ENCODE measurements at places on chromosomes 12 and 14.

GRCh38 chr14:103727313-103727980 is 11.8 kb downstream of the ZFYVE21 start:
- DNase-seq = no peak

DNA sequence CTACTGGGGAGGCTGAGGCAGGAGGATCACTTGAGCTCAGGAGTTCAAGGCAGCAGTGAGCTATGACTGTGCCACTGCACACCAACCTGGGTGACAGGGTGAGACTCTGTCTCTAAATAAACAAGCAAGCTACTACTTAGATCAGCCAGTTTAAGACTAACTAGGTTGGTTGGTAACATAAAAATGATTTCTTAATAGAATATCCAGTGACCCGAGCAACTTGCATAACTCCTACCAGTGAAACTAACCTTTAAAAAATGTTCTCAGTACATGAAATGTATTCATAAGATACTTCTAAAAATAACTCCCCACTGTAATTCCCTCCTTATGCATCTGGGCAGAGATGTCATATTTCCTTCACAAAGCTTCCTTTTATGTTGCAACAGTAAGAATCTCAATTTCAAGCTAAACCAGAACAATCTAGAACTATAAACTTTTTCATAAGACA is 15.9 kb downstream of the TAOK3 start:
- DNase-seq = no peak

DNA sequence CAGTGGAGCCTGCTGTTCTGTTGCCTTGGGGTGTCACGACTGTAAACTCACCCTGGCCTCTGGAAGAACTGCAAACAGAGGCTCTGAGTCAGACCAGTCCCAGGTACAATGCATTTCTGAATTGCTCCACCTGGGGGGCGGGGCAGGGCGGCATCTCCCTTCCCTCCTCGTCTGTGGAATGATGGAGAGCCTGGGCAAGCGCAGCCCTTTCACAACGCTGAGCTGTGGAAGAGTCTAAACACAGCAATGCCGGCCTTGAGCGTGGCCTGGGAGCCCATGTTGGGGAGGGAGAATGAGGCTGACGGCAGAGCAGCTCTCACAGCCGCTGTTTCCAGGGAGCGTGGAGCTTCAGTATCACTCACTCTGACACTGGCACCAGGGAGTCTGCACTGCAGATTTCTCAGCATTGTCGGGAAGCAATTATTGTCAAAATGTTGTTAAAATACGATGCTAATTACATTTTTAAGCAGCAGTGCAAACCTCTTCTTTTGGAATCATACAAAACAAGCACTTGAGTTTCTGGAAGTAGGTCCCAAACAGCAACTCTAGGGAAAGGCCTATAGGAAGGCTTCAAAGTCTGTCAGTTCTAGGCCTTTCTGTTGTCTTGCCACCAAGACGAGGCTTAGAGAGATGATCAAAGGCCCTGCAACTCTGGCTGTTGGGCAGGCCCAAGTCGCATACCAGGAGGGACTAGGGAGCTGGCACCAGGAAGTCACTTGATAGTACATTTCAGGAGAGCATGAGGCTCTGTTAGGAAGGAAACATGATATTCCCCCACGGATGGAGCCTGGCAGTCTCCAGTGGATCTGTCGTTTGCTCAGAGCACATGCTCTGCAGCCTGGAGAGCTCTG is 244.0 kb upstream of the FKBP4 start:
- DNase-seq = no peak

- no peak for DNase-seq
Observed at GRCh38 chr12:27915021-27915420, 57.5 kb downstream of the PTHLH start.

- no peak for DNase-seq
Observed at GRCh38 chr14:31261859-31262731, 54.5 kb upstream of the HECTD1 start.
